Stimulated activated CD4-positive, alpha-beta T cell treated with anti-CD3 and anti-CD28 coated beads, Interleukin-12 subunit alpha, Interleukin-12 subunit beta, amount 100 ng/mL, for 4 hours (primary cell): ENCODE measurements at places on chromosomes 13 and 19.

DNA sequence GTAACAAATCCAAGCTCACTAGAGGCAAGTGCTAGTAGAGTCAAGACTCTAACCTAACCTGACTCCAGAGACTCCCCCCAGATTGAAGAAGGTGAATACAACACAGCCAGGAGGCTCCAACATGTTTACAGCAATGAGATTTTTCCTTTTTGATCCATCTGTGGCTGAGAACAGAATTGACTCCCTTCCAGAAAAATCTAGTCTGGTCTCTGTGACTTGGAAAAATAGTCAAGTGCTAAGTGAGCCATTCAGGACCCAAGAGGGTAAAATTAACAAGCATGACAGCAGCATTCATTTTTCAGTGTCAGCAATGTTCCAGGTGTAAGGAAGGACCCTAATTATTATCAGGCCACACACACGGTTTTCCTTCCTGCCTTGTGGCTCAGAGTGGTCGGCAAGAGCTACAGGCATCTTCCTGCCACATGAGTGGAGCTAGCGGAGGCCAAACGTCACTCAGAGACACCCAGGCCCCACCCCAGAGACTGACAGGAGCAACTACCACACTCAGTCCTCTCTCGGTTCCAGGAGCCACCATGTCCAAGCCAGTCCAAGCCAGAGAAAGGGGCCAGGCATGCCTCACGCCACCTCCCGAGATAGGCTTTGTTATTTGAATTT lies 395.1 kb downstream of the FOXO1 start:
- no peak for DNase-seq

GRCh38 chr19:8148410-8149260 lies 757 bp downstream of the FBN3 start:
- DNase-seq: no peak

- DNase-seq: no peak
Measured at GRCh38 chr13:100434010-100434763, 154.4 kb downstream of the GGACT start.

DNA sequence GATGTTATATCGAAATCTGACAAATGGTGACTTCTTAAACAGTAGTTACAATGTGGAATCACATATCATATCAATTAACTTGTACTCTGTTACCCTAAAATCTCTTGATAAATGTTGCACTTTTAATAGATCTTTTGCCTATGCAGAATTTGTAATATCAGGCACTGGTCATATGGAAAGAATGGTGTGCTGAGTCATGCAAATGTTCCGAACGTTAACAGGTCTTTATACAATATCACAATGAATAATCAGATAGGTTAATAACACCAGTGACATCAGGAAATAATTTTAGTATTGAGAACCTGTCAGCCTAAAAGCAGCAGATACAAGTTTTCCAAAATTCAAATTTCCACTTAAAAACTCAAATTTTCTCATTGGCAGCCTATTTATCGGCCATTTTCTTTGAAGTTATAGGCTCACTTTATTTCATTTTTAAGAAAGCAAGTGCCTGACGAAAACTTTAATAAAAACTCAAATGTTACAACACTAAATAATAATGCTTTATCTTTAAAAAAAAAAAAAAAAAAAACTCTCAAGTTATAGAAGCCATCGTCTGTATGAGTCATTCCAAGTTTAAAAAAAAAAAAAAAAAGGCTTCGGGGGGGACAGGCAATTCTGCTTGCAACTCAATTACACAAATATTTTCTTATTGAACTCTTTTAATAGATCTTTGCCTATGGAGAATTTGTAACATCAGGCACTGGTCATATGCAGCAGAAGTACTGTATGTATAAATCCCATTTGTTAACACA lies 180.9 kb downstream of the DIAPH3 start:
- no peak for DNase-seq

DNA sequence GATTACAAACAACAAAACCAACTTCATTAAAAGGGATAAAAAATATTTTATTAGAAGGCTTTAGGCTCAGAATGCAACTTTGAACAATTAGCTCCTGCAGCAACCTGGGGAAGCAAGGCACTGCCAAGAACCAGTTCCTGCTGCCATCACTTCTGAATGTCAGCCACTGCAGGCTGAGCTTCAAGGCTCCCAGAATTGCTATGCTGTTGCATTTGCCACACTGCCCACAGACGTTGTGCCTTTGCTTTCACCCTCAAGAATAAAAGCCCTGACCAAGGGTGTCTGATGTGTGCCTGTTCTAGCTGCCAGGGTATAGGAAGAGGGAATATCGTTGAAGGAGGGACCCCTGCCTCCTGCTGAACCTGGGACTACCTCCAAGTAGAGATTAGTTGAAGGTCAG lies 238.4 kb downstream of the ITGBL1 start:
- no peak for DNase-seq
